ENCODE measurements at places on chromosomes 16 and 17. TPM values are rescaled to one million over a fixed set of nuclear protein-coding genes. Genes with fewer than 3 reads are reported as not detected.

The GJD3 gene
- total RNA-seq = 0.31 TPM

The EFNB3 gene
- total RNA-seq = 1.6 TPM

The ABCA6 gene
- total RNA-seq = not detected

The SLFN13 gene
- total RNA-seq = 4.2 TPM

The FLOT2 gene
- total RNA-seq = 71.4 TPM

The G6PC1 gene
- total RNA-seq = not detected

The PRM1 gene
- not detected for total RNA-seq

The TMEM235 gene
- total RNA-seq = not detected

The ASPHD1 gene
- 30.7 TPM for total RNA-seq

The ASGR2 gene
- not detected for total RNA-seq

The RNF112 gene
- 0.28 TPM for total RNA-seq

The CX3CL1 gene
- total RNA-seq = 0.13 TPM

The STAC2 gene
- 0.40 TPM for total RNA-seq

The VAT1L gene
- not detected for total RNA-seq

The TNFRSF13B gene
- total RNA-seq = not detected

The KRT16 gene
- 0.40 TPM for total RNA-seq

The TBC1D3K gene
- not detected for total RNA-seq

The BFAR gene
- total RNA-seq = 87.6 TPM

The ADAM11 gene
- 2.3 TPM for total RNA-seq

The CRHR1 gene
- 0.16 TPM for total RNA-seq

The NACA2 gene
- not detected for total RNA-seq

The HEXD gene
- total RNA-seq = 10.6 TPM

The OR2C1 gene
- not detected for total RNA-seq

The ACSM2A gene
- total RNA-seq = not detected

The SOST gene
- 0.07 TPM for total RNA-seq

The SEPTIN12 gene
- not detected for total RNA-seq

The TBC1D3 gene
- not detected for total RNA-seq

The KRTAP1-4 gene
- total RNA-seq = not detected

The ERN2 gene
- total RNA-seq = not detected

The CNTROB gene
- total RNA-seq = 47.2 TPM

The C16orf86 gene
- not detected for total RNA-seq

The GP1BA gene
- total RNA-seq = not detected

The ALOX12B gene
- total RNA-seq = 1.7 TPM

The DNAI2 gene
- total RNA-seq = not detected

The ZNF385C gene
- total RNA-seq = 0.09 TPM

The HBQ1 gene
- total RNA-seq = 5.7 TPM

The ABCA10 gene
- total RNA-seq = 0.08 TPM

The MPV17L gene
- total RNA-seq = 4.4 TPM

The ENO3 gene
- total RNA-seq = 49.1 TPM

The CCL8 gene
- not detected for total RNA-seq

The KRT27 gene
- not detected for total RNA-seq

The RDM1 gene
- total RNA-seq = 3.4 TPM

The NFAT5 gene
- 5.8 TPM for total RNA-seq

The PMM2 gene
- 90.3 TPM for total RNA-seq

The EVPLL gene
- total RNA-seq = not detected

The TMIGD1 gene
- total RNA-seq = not detected

The NOXO1 gene
- total RNA-seq = 0.52 TPM

The CRAMP1 gene
- 15.3 TPM for total RNA-seq

The SLC25A19 gene
- 17.8 TPM for total RNA-seq

The CTRB2 gene
- total RNA-seq = not detected

The ITGAD gene
- not detected for total RNA-seq

Measured in A549 treated with CORT108297 at 1 μM for 4 hours (cell line).